ENCODE measurements at places on chromosomes 3 and 15.
A peak's percentile ranks its signal among the peaks of the same experiment; 100 is the strongest.

- no peak for DNase-seq
Measured at GRCh38 chr3:174792864-174793263, 66.3 kb upstream of the NAALADL2 start.

DNA sequence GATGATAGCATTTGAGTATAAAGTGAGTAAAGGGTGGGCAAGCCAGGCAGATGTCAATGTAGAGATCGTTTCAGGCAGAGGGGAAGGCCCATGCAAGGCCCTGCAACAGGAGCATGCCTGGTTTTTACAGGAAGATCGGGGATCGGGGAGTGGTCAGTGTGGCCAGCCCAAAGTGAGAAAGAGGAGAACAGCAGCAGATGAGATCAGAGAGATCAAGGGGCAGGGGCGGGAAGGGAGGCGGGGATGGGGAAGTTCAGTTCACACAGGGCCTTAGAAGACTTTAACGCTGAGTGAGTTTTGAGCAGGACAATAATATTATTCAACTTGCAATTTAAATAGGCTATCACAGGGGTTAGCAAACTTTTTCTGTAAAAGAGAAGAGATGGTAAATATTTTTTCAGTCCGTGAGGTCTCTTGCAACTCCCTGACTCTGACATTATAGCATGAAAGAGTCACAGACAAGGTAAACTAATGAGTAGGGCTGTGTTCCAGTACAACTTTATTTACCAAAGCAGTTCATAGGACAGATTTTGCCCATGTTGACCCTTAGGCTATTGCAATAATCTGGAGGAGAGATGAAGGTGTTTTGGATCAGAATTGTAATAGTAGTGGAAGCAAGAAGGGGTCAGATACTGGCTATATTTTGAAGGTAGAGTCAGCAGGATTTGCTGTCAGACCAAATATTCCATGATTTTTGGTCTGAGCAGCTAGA, 12.4 kb upstream of the CD47 start:
- DNase-seq: no peak

- DNase-seq: no peak
Measured at GRCh38 chr3:114427285-114428043, 133.6 kb downstream of the TIGIT start.

DNA sequence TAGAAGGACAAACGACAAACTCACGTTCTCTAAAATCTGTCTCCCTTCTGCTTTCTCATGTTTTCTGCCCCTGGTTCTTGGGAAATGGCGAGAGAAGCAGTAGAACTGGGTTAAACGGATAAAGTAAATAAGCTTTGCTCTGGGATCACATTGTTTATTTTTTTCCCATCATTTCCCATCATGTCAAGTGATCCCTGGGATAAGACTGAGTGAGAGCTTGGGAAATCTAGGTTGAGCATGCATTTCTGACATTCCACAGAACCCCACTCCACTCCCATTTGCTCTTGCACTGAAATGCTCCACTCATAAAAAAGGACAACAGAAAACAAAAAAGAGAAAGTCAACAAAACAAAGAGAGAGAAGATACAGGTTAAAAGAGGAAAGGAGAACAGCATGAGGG, 69.1 kb downstream of the SEMA6D start:
- DNase-seq: no peak

- DNase-seq: no peak
Measured at GRCh38 chr15:71691458-71692417, 118.6 kb upstream of the NR2E3 start.

GRCh38 chr15:50107591-50108408, 11.2 kb downstream of the ATP8B4 start:
- DNase-seq: peak; percentile 13

- DNase-seq: no peak
Measured at GRCh38 chr3:14236902-14237301, 58.3 kb downstream of the LSM3 start.

DNA sequence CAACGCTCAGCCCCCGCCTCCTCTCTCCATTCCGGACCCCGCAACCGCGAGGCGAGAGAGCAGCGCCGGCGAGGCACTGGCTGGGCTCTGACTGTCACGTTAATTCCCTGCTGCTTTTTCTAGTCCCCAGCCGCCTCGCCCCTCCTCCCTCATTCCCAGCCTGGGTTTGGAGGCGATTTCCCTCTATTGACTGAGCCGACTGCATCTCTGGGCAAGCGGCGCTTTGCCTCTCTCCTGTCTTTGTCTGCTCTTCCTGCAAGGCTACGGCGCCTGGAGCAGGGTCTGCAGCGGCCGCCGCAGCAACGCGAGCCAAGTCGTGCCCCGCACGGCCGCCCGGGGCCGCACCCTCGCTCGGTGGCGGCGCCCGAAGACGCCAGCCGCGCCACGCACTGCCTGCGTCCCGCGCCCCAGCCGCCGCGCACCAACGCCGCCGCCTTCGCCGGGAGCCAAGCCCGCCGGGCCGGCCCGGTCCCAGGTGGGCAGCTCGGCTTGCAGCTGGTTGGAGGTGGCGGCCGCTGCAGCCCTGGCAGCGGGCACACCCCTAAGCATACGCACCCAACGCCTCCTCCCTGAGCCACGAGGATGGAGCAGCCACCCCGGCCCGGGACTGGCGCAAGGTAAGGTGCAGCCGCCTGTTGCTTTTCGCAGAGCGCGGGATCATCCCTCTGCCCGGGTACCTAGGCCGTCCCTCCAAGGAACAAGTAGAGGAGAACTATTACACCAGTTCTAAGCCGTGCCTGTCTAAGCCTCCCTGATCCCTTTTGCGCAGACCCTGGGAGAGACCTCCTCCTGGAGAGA, at the start of gene LRRC3B:
Gene LRRC3B, plus strand, starts transcription at position 152 of the 798 bp plus-strand sequence. CDS start 86,901 bp downstream, outside the sequence.
- no peak for DNase-seq

DNA sequence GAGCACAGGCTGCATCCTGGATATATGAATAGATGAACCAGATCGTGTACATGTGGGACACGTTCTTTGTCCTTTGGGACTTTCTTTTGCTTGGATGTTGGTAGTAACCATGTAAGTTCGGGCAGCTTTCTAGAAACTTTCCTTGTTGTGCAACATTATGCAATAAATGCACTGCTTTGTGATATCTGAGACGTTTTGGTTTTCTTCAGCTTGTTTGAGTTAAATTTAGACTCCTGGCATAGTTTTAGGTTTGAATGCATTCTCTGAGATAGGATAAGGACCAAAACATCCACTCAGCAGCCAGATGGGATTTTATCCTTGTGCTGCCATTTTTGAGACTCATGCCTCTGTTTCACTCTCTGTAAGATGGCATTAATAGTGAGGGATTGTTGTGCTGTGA, 158.9 kb downstream of the IGF1R start:
- no peak for DNase-seq

DNA sequence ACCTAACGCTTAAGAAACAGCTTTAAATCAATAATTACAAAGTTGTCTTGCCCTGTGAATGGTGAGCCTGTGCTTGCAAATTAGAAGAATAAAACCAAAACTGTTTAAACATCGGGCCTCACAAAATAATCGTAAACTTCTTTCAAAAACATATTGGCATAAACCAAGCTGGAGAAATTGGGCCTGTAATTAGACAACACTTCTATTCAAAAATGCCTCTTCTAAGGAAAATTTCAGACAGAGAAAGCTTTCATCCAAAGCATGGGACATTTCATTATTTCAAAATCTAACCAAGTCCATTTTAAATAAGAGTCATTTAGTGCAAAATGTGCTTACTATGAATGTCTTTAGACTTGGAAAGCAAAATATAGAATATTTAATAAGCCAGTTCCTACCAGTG, 35.5 kb upstream of the GNB4 start:
- no peak for DNase-seq

- DNase-seq: no peak
Measured at GRCh38 chr3:34387826-34388564, 589.6 kb downstream of the PDCD6IP start.
